ENCODE measurements at places on chromosomes 12 and 14. TPM values are rescaled to one million over a fixed set of nuclear protein-coding genes. Genes with fewer than 3 reads are reported as not detected.

The LETMD1 gene
- 82.1 TPM for total RNA-seq

The MEG3 gene
- 49.8 TPM for total RNA-seq

The PDE3A gene
- 9.4 TPM for total RNA-seq

The PZP gene
- not detected for total RNA-seq

The GUCY2C gene
- total RNA-seq = not detected

DNA sequence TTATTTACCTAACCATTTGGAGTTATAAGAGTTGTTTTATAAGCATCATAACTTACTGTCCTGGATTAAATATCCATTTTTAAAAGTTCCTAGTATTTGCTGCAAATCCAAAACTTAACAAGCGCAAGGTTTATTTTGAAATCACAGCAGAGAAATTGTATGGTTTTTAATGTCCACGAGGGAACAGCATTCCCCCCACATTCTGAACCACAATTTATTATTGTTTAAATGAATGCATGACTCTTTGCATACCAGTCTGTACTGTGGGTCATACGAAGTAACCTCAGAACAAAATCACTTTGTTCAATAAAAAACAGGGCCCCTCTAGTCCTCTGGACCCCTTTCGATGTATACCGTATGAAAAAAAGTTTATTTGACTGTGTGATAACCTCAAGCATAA lies 75.9 kb downstream of the DACT1 start:
- DNase-seq = no peak
- H3K27me3 ChIP-seq = no peaks in the 10 kb centered on the region
- no peak overlapping the region for H3K27ac ChIP-seq
- no peaks in the 10 kb centered on the region for H3K4me1 ChIP-seq

- H3K27me3 ChIP-seq = no peaks in the 10 kb centered on the region
- DNase-seq = no peak
- H3K4me1 ChIP-seq = no peaks in the 10 kb centered on the region
- no peak overlapping the region for H3K27ac ChIP-seq
These were observed 184.8 kb upstream of the RPH3A start for GRCh38 chr12:112606611-112607365.

- H3K4me1 ChIP-seq = no peaks in the 10 kb centered on the region
- DNase-seq = no peak
- no peaks in the 10 kb centered on the region for H3K36me3 ChIP-seq
These were observed 102.0 kb upstream of the MYL2 start for GRCh38 chr12:111022386-111022785.

- no peak for DNase-seq
- H3K36me3 ChIP-seq = no peaks in the 10 kb centered on the region
- H3K4me1 ChIP-seq = no peaks in the 10 kb centered on the region
- no peaks in the 10 kb centered on the region for H3K27me3 ChIP-seq
- no peak overlapping the region for H3K27ac ChIP-seq
These were observed 110.6 kb downstream of the LGMN start for GRCh38 chr14:92637864-92638263.

DNA sequence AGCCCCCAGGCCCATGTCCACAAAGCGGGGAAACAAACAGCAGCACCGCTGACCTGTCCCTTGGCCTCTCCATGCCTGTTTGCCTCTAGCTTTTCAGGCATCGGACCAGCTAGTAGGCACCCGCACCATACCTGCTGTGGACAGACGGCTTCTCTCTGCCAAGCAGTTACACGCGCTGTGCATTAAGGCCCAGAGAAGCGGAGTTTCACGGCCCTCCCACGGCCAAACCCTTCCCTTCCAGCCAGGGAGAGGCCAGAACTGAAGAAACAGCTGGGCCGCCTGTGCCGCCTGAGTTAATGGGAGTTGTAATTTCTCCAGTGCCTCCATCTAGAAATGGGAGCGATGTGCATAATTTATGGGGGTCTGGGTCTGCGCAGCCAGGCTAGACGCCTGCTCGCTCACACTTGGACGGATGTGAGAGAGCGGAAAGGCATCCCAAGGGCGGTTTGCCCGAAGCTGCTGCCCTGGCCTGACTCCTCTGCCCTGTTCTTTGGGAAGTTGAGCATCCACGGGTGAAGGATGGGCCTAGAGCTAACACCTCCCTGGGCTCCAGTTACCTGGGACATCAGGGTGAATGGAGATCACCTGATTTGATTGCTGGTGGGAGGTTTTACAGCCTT lies 89.7 kb upstream of the BCL11B start:
- DNase-seq = no peak
- no peak overlapping the region for H3K4me3 ChIP-seq
- H3K4me1 ChIP-seq = no peaks in the 10 kb centered on the region
- no peaks in the 10 kb centered on the region for H3K36me3 ChIP-seq
- no peak overlapping the region for H3K27ac ChIP-seq
- no peaks in the 10 kb centered on the region for H3K27me3 ChIP-seq

DNA sequence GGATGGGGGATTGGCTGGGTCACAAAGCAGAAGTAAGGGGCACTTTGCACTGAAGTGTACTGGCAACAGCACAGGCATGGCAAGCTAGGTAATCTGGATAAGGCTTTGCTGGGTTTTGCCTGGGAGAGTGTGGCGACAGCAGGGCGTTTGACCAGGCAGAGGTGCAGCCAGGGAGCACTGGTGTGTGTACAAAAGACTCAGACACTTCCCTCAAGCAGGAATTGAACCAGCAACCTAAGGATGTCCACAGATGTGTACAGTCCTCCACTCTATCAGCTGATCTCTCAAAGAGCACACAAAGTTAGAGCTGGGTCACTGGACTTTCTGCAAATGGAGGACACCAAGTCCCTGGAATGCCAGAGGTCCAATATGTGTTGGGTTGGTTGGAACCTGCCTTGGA lies 15.4 kb upstream of the RNASE4 start:
- no peaks in the 10 kb centered on the region for H3K27me3 ChIP-seq
- DNase-seq = no peak
- no peak overlapping the region for H3K4me3 ChIP-seq
- H3K27ac ChIP-seq = no peak overlapping the region
- H3K4me1 ChIP-seq = no peaks in the 10 kb centered on the region

DNA sequence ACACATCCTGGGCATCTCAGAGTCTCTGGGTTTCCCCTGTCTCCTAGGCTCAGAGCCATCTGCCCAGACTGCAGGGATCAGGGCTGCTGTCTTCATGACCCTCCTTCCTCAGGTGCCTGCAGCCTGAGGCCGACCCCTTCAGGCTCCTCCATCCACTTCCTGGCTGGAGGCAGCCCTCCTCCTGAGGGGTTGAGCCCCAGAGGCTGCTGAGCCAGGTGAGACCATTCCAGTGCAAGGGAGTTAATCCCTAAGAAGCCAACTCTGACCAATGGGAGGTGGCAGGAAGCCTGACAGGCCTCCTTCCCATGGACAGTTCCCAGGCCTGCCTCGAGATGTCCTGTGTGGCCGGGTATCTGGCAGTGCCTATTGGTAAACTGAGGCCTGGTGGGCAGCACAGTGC lies 8.4 kb upstream of the PPP4R4 start:
- H3K27ac ChIP-seq = no peak overlapping the region
- no peaks in the 10 kb centered on the region for H3K4me1 ChIP-seq
- no peak overlapping the region for H3K4me3 ChIP-seq
- no peaks in the 10 kb centered on the region for H3K36me3 ChIP-seq
